ENCODE measurements at places on chromosomes 5 and 9.

- no peak for DNase-seq
Measured at GRCh38 chr5:147174671-147175265, 60.1 kb upstream of the STK32A start.

- no peak for DNase-seq
Measured at GRCh38 chr5:157859227-157859575, 256 bp upstream of the CLINT1 start.

DNA sequence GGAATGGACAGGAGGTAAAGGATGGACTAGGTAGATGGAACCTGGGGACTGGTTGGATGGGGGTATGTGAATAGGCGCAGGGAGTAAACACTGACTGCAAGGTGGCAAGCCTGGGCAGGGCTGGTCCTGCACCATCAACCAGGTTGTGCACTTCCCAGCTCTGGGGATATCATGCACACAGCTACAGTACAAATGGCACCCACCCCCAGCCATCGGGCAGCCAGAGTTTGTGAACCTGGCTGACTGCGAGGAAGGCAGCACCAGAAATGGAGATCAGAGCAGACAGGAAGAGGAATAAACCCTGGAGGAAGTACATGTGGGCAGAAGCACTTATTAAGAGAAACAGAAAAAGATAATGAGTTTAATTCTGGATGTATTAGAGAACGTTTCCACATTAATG is 229.1 kb downstream of the ESM1 start:
- DNase-seq = no peak

DNA sequence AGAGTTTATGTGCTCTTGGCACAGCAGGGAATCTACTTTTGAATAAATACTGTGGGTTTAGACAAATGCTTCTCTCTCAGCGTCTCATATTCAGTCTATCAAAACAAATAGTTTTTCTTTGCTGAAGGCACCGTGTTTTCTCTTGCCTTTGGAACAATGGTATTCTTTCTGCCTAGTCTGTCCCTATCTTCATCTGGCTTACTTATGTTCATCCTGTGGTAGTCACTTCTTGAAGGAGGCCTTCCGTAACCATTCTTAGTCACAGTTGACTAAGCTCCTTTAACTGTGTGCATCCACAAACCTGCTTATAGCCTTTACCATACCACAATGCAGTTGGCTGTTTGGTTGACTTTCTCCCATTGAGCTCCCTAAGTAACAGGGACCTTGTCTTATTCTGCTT is 45.9 kb downstream of the LARP1 start:
- no peak for DNase-seq

- no peak for DNase-seq
Measured at GRCh38 chr5:59264639-59265245, 628.8 kb downstream of the PDE4D start.

- DNase-seq = no peak
Measured at GRCh38 chr9:79352322-79352721, 219.4 kb upstream of the TLE4 start.

DNA sequence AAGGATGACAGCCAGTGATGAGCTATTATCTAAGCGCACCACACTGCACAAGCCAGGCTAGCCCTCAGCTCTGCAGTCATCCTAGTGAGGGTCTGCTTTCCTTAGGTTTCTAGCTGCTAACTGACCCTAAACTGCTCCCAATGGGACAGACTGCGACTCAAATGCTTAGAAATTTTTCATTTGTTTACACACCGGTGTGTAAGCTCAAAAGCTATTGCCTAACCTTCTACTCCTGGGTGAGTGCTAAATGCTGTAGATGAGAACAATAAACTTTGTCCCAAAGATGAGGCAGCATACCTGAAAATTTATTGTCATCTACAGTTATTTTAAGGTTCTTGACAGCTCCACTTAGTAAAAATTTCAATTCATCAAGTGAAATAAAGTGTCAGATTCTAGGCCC is 311.4 kb downstream of the TMEM167A start:
- DNase-seq = no peak

- no peak for DNase-seq
Measured at GRCh38 chr9:106883626-106884190, 20.7 kb downstream of the ZNF462 start.

DNA sequence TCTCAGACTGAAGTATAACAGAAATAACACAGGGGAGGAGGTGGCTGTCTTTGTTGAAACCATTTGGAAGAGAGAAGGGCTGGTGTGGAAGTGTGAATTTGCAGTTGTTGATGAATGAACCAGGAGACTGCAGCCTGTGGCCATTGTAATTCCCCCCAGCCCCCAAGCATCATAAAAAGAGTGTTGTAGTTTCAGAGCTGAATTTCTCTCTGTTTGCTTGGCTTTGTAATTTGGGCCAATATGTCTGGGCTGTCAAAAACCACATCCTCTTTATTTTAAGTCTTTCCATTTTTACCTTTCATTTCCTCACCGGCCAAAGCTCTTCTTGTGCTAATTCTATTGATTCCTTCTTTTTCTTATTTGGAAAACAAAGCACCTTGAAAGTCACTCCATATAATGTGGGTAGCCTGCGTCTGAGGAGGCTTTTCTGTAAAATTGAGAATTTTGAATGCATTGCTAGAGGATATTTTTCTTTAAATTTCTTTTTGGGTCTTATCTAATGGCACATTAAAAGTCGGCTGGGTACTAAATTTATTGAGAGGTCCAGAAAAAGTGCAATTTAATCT is 383.3 kb downstream of the OSTF1 start:
- no peak for DNase-seq

DNA sequence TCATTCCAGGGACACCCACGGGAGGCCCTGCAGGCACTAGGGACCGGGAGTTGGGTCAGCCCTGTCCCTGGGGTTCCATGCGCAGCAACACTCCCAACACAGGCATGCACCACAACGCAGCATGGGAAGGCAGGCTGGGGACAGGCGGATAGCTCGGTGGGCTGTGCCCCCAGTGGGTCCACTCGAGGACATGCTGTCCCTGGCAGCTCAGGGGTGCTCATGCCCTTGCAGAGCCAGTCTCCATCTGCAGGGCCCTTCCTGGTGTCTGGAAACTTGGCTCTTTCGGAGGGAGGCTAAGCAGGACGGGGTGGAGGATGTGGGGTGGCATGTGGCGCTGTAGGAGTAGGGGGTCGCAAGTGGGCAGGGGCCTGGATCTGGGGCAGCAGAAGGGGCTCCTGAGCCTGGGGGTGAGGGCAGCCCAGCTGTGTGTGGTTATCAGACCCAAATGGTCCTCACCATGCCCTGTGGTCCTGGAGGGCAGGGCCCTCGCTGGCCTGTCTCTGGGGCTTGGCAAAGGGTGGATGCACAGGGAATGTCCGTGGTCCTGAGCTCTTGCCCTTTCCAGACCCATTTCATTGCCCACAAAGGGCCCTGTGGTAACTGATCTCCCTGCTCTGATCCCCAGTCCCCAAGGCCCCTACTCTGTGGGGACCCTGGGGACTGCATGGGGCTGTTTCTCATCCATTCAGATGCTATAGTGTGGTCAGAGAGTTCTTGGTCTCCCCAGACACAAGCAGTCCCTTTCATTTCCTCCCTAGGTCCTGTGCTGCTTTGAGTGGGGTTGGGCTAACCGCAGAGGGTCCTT is 90.3 kb upstream of the PHYKPL start:
- DNase-seq = no peak

DNA sequence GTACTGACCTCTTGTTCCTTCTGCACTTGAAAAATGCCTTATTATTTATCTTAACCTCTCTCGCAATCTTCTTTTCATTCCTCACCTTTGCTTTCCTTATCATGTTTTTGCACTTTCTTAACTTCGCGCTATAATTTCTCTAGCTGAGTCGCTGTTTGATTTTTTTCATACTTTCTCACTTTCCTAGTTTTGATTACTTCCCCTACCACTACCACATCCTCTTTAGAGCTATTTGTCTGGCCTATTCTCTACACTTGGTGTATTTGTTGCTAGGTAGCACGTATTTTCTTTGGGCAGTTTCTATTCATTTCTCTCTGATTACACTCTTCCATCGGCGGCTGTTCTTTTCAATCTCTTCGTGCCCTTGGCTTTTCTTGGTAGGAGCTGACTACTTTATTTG is 611.8 kb downstream of the BNC2 start:
- no peak for DNase-seq

DNA sequence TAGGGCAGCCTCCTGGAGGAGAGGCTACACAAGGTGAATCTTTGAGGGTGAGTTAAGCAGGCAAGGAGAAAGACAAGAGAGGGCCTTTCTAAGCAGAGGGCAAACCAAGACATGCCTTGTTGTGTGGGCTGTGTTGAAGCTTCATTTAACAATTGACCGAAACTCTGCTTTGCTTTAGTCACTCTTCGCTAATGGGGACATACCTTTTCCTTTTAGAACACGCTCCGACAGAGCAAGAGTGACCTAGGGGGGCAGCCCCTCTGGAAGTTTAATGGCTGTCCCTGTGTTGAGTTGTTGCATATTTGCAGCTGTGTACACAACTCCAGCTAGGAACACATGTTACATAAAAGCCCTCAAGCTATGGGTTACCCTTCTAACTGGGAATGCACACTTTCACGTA is 218.1 kb upstream of the WWC1 start:
- DNase-seq = no peak

GRCh38 chr5:177315411-177315810 is 3.7 kb upstream of the MXD3 start:
- DNase-seq = no peak

DNA sequence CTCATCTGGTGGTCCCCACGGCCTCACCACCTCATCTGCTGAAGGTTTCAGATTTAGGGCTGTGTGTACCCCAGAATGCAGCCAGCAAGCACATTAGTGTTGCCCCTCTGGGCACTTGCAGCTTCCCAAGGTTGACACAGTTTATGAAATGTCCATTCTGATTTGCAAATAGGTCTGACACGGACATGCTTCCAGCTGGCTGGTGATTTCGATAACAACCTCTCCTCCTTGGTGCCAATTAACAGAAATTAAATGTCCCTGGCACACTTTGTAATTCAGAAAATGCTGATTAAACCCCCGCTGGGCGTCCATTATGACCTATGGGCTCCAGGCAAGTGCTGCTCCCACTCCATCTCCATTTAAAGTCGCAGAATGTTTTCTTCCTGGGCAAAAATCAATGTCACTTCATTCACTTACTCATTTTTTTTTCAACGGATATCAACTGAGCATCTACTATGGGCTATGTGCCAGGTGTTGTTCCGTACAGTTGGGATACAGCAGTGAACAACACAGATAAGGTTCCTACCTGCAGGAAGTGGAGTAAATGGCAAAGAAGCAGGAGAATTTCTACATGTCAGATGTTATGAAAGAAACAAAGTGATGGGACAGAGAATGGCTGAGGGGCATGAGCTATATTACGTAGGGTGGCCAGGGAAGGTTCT is 32.0 kb downstream of the PLAC8L1 start:
- DNase-seq = no peak

GRCh38 chr5:131720714-131721113 is 76.1 kb downstream of the FNIP1 start:
- no peak for DNase-seq

DNA sequence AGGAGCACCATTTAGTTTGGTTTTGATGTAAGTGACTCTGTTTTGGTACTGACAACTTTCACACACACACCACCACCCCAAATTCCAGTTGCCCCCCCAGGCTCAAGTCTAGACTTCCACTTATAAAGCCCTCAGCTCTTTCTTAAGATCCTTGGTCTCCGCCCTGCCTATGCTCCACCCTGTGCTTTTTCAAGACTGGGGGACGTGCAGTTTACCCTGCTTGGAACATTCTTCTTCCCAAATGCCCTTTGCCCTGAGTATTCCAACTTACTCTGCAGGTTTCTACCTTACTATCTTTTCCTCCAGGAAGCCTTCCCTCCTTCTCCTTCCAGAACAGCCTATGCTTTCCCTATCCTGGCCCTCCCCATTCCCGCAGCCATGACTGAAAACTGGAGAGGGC is 1.5 kb upstream of the TRIM14 start:
- DNase-seq = no peak

GRCh38 chr9:135770203-135770535 is 68.2 kb downstream of the KCNT1 start:
- DNase-seq = no peak

DNA sequence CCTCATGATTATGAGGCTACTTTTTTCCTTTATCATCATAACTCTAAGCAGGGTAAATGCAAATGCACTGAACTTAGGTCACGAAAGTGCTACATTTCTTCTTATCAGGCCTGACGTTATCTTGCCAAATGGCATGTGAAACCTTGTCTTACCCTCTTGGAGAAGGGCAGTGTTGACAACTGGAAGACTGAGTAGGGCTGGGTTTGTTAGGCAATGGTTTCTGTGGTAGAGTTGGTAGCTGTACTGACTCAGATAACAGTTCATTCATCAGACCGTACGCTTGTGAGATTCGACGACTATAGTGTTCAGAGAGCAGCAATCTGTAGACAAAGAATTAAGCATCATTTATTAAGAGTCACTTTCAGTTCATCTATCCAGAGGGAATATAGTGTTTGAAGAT is 127.7 kb downstream of the CPLANE1 start:
- no peak for DNase-seq

- DNase-seq = no peak
Measured at GRCh38 chr5:131328536-131329285, 64.9 kb downstream of the CDC42SE2 start.

- DNase-seq = no peak
Measured at GRCh38 chr5:83563631-83564030, 92.1 kb downstream of the VCAN start.

DNA sequence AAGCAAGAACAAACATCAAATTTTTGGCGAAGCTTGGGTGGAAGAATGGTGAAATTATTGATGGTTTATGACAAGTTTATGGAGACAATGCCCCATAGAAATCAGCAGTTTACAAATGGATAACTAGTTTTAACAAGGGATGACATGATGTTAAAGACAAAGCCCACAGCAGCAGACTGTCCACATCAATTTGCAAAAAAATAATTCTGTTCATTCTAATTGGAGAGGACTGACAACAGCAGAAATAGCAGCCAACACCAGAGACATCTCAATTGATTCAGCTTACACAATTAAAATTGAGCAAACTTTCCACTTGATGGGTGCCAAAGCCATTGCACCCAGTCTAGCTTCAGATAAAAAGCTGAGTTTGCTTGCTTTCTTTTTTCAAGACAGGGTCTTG is 82.7 kb upstream of the STK32A start:
- DNase-seq = no peak

GRCh38 chr5:109199799-109200620 is 209.8 kb downstream of the PJA2 start:
- DNase-seq = no peak

DNA sequence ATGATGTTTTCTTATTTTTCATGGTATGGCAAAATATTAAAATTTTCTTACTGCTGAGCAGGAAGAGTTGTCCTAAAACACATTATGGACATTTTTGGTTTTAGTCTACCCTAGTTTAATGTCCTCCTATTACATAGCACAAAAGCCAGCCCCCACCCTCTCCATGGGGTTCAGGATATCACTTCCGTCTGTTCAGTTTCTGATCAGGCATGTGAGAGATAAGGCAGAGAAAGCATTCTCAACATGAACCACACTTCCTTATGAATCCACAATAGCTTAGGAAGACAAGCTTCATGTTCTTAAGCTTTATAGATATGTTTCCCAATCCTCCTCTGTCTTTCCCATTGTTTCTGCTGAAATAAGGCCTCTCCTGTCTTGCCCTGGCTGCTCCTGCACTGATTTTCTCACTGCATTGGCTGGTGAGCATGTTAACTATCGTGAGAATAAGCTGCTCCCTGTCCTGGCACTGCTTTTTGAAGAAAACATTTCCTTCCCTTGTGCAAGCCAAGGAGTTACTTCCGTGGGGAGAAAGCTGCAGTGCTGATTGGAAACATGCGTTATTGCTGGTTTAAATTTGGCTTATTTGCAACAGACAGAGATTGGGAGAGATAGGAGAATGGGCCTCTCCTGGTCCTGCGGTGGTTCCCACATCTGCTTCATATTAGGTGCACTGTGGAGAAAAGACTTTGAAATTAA is 260.3 kb upstream of the RPS23 start:
- no peak for DNase-seq

All from NCI-H524 (cell line).